ENCODE measurements at places on chromosomes 4 and X. TPM values are rescaled to one million over a fixed set of nuclear protein-coding genes. Genes with fewer than 3 reads are reported as not detected.

DNA sequence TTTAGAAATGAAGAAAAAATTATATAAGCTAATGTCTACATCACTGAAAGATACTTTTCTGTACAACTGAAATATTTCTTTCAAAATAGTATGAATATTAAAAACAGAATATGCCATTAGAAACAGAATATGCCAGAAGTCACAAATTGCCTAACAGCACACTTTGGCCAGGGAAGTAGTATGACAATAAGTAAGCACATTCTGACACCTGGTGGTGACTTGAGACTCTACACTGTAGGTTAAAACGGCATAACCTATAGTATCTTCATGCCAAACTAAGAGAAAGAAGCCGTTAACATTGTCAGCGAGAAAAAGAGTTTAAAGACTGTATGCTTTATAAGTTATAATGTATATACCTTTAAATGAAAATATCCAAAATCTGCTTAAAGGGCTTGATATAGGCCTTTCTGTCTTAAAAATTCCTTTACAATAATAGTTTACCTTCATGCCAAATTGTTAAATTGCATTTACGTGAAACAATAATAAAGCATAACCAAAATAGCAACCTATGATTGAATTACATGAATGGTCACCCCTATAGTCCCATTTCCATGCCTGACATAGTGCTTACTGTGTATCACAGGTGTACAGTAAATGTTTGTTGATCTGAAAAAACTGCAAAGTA is 32.8 kb downstream of the FAM13A start:
- peak; percentile 73 for DNase-seq

The AWAT1 gene
- polyA plus RNA-seq = 0.18 TPM

GRCh38 chr4:4854649-4855295 is 4.7 kb upstream of the MSX1 start:
- DNase-seq = no peak

- DNase-seq = no peak
Observed at GRCh38 chr4:101761405-101761804, 29.1 kb upstream of the BANK1 start.

The FAM199X gene
- 22.3 TPM for polyA plus RNA-seq

The SNX25 gene
- 13.4 TPM for polyA plus RNA-seq

DNA sequence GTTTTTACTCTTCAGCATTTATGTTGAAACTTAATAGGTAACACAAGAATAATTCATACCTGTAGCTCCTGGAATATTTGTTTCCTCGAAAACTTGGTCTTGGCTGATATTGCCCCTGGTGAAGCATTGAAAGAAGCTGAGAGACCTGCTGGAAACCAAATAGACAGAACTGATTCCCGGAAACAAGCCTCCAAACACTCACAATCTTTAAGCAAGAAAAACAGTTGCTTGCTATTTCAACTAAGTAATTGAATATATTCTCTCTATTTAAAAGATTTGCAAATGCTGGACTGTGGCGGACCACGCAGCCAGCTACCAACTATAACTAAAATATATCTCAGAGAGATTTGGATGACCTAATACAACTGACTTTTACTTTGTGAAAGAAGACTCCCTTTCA is 3.6 kb downstream of the PCDH18 start:
- DNase-seq = no peak

DNA sequence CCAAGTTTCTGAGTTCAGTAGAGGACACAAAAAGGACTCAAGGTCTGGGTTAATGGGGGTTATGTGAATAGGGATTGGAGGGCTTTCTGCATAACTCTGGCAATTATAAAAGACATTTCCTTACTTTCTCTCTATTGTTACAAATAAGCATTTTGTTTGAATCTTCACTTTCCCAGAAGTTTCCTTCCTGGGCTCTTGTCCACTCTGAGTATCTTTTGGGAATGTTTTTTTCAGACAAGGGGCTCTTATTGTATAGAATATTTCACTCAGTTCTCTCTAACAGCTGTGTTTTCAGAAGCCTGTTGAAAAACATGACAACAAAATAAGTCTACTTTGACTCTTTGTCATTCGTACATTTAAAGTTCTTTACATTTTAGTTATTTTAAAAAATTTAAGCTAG is 57.6 kb upstream of the MAP9 start:
- DNase-seq = no peak

- no peak for DNase-seq
Observed at GRCh38 chr4:5970381-5971077, 47.7 kb downstream of the C4orf50 start.
